CD8-positive, alpha-beta T cell (primary cell): ENCODE measurements at places on chromosomes 5 and 9.

- no peak for DNase-seq
Measured at GRCh38 chr9:91282292-91282691, 79.4 kb downstream of the AUH start.

- no peak for DNase-seq
Measured at GRCh38 chr9:126448865-126449577, 122.4 kb downstream of the MVB12B start.

- no peak for DNase-seq
Measured at GRCh38 chr5:149628221-149628620, 46.9 kb downstream of the ARHGEF37 start.

DNA sequence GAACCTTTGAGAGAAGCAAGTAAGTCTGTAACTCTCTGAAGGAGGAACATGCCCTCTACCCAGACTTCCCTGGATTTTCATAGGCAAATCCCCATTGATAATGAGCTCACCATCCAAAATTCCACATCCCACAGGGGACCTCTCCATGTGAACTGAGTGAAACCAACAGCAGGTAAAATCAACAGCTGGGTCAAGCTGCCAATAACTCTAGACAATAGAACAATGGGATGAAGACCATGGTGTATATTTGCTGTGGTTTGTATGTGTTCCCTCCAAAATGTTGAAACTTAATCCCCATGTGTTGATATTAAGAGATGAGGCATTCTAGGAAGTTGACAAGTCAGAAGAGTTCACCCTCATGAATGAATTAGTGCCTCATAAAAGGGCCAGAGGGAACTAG lies 110.2 kb upstream of the MYO10 start:
- DNase-seq, result no peak

DNA sequence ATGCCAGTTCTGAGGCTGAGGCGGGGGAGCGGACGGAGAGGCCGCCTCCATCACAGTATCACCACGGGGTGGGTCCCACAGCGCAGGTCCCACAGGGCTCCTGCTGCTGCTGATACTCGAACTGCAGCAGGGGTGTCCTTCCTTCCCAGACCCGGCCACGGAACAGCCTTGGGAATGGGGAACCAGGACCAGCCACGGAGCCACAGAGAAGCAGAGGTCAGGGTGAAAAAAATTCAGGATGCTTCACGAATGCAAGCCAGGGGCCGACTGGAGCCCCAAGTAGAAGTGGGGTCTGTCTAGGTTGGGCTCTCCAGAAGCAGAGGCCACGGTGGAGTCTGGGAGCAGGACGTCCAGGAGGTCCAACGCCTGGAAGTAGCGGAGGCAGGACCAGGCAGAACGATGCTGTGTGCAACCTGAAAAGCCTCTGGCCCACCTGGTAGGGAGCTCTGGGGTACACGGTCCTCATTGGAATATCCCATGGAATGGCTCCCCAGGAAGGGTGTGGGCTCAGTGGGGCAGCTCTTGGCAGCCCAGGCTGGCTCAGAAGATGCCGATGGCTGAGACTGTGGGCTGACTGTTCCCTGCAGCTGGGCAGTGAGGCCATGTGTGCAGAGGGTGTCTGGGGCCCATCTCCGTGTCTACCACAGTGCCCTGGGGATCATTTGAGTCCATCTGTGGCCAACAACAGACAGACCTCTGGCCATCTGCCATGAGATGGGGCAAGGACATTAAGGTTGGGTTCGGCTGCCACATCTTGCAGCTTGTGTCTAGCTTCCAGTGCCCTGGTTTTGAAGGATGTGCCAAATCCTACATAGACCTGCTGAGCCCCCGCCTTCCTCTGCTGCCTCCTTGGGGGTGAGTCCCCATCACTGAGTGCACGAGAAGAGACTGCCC lies 66.9 kb upstream of the FCN1 start:
- DNase-seq, result no peak

DNA sequence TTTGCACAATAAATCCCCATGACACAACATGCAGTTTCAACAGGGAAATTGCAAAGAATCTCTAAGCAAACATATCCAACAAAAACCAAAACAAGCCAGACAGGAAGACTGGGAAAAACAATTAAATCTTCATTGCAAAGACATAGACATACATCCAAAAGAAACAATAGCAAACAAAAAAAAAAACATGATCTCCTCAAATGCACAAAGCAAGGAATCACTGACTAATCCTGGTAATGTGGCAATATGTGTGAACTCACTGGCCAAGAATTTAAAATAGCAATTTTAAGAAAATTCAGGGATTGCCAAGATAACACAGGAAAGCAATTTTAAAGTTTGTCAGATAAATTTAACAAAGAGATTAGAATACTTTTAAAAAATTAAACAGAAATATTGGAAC lies 520.1 kb upstream of the SMC2 start:
- no peak for DNase-seq

GRCh38 chr5:111583758-111584203 lies 71.4 kb upstream of the STARD4 start:
- no peak for DNase-seq
